H54 (cell line): ENCODE measurements at places on chromosomes 2 and 18.

DNA sequence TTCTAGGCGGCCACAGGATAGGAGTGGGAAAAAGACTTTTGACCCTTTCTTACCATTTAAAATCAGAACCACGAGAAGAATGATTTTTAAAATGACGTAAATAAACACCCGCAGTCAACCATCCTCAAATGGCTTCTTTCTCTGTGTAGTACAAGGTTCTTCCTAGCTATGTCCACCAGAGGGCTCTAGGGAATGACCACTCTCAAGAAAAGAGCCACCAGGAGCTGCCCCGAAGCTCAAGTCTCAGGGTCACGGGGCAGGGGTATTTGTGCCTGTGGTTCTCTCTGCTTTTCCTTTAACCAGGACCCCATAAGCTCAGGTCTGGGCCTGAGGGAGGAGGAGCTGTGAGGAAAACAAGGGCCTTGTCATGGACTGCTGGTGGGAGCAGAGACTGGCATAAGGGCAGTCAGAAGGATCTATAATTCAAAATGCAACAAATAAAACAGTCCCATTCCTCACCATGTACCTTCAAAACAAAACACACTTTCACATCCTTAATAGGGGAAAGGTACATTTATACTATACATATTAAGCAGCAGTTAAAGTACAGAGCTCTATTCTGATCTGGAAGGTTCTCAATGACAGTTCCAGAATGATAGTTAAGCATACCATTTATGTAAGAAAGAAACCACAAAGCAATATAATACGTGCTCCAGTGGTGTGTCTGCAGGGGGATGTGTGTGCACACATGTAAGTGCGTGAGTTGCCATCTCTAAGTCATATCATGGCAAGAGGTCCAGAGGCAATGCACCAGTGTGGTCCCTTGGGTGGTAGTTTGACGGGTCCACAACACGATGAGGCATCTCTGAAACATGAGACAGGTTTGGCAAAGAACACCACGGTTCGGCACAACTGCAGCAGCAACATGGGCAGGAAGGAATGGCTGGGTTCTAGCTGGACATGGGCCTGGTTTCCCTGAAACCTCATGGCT, 18.6 kb downstream of the LYPD1 start:
- peak; percentile 12 for DNase-seq

DNA sequence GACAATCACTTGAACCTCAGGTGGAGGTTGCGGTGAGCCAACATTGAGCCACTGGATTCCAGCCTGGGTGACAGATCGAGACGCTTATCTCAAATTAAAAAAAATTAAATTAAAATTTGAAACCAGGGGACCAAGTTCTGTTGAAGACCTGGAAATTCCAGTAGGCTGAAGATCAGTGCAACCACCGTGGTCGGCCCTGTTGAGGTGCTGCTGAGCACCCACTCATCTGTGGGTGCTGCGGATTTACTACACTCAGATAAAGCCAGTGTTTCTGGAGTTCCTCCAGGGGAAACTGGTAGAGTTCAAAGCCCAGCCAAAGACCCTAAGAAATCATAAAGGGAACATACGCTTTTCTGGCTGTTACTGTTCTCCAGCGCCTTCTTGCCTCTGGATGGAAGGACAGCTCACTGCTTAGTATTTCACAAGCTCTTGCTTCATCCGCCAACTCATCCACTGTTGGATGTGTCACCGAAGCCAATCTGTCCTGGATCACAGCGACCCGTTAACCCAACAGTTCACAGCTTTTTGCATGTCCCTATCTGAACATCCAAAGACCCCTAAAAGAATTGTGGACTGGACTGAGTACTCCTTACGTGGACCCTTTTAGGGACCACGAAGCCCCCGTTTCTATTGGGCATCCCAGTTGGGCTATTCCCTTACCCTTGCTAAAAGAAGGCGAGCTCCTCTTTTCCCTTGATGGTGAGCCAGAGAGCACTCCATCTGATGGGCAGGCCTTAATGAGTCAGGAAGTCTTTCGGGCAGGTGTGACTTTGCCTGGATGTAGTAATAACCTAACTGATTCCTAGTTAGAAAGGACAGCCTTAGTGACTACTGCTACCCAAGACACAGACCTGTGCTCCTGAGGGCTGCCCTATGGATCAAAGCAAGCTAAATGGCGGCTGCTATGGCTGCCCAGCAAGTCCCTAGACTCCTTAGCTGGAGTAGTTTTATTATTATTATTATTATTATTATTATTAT, 6.0 kb upstream of the ALPP start:
- peak; percentile 73 for DNase-seq

DNA sequence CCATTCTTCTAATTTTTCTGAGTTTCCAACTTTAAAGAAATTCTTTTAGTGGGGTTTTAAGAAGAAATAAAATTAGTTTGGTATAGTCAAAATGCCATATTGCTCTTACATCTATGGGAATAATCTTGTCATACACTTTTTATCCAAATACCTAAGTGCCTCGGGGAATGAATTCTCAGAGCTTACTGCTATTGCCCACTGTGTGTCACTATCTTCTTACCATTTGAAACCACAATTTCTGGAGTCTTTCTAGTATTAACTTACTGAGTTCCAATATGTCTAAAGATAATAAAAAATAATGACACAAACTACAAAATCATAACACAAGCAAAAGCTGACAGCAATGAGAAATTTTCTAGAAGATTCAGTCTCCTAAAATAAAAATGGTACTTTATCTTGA, 23.7 kb upstream of the DNAH6 start:
- no peak for DNase-seq

DNA sequence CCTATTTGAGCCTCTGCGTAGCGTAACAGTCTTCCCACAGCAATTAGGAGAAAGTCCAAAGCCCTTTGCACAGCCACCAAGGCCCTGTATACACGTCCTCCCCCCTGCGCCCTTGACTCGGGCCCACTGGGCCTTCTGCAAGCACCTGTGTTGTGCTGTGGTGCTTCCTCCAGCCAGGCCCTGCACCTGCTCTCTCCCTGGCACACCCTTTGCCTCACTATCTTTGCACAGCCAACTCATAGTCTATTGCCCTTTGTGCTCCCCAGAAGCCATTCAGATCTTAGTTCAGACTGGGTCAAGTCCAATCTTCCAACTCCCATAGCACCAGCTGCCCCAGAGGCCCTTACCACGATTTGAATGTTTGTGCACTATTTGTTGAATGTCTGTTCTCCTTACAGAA, 271.6 kb upstream of the MGAT5 start:
- no peak for DNase-seq

DNA sequence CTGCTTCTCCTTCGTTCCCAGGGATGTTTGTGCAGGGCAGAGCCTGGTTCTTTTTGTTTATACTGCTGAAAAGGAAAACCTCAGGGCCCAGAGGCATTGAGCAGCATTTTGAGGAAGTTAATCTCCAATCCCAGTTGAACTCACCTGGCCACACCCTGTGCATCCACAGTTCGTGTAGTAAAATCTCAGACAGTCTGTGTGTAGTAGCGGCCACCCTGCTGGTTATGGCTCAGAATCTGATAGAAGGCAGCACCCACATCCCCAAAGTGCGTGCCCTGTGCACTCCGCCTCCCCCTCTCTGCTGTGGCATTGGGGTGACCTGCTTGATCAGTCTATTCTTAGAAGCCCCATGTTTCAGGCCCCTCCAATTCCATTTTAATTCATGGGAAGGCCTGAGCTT, 10.9 kb downstream of the TRIB2 start:
- no peak for DNase-seq

- no peak for DNase-seq
These were observed 87.6 kb downstream of the SEMA4F start for GRCh38 chr2:74741629-74742028.

GRCh38 chr18:46019936-46020335, 52.1 kb downstream of the PSTPIP2 start:
- no peak for DNase-seq

DNA sequence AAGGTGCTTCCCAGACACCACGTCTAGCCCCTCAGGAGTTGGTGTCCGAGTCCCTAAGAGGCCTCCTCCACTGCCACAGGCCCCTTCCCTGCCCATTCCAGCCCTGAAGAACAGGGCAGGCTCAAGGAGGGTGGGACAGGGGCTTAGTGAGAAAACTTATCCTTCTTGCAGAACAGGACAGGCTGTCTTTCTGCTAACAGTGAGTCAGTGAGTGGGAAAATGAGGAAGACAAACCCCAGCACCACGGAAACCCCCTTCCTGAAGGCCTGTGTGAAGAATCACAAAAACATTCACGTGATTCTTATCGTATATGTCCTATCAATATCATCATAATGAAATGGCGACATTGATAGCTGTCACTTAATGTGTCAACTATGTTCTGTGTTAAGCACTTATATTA, 9.8 kb downstream of the FZD7 start:
- DNase-seq, result no peak

GRCh38 chr18:8947566-8947965, 154.9 kb upstream of the NDUFV2 start:
- no peak for DNase-seq

- DNase-seq, result no peak
These were observed 31.9 kb upstream of the SLC1A4 start for GRCh38 chr2:64957109-64957903.

DNA sequence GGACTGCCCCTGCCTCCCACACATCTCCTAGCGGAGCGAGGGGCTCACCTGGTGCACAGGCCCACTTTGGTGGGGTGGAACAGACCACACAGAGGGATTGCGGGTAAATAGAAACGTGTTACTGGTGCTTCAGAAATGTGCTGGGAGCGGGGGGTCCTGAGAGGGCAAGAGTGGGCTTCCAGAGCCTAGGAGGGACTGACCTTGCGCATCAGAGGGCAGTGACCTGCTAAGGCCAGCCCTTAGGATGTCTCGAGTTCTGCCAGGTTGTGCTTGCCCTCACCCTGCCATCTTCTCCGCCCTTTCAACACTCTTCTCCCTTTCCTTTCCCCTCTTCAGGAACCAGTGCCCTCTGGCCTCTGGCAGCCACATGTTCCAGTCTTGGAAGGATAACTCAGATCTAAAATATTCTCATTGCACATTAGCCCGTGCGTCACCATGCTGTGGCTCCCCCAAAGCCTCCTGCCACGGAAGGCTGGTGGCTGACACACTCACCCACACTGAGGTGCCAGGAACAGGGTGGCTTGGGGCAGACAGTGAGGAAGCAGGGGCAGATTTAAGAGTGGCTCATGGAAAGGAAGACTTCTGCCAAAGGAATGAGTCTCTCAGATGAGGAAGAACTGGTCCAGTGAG, 89.6 kb downstream of the MCFD2 start:
- DNase-seq, result peak; percentile 90

DNA sequence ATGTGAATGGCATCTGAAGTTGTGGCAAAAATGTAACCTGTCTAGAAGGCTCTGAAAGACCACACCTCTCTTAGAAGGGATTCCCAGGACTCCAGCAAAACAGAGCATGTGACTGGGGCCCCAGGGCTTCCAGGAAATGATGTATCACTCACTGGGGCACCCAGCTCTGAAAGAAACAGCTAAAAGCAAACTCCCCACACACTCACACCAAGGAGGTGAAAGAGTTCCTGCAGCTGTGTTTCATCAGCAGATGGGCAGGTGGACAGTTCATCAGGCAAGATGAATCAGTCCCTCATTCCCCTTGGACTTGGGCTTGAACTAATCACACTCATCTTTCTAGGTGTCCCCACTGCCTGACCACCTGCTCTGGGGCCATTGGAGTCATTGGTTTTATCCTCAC, 76.2 kb downstream of the CCBE1 start:
- peak; percentile 12 for DNase-seq

GRCh38 chr18:40360558-40360957, 1594.5 kb upstream of the PIK3C3 start:
- DNase-seq, result no peak

DNA sequence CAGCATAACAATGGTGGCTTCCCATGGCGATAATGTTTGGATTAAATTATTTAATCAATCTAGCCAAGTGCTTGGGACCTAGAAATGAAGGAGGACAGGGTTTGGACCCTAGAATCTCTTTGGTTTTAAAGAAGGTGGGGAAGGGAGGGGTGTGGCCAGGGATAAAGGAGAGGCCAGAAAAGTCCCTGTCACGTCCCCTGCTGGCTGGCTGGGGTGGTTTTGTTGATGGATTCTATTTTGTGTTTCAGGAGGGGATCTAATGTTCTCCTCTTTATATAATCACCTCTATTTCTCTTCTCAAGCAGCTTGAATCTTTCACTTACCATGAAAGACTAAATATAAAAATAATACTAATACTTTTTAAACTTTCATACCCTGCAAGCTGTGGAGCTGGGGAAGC, 52.6 kb upstream of the GALR1 start:
- no peak for DNase-seq

GRCh38 chr2:172372436-172372835, 55.0 kb upstream of the ITGA6 start:
- DNase-seq, result no peak

DNA sequence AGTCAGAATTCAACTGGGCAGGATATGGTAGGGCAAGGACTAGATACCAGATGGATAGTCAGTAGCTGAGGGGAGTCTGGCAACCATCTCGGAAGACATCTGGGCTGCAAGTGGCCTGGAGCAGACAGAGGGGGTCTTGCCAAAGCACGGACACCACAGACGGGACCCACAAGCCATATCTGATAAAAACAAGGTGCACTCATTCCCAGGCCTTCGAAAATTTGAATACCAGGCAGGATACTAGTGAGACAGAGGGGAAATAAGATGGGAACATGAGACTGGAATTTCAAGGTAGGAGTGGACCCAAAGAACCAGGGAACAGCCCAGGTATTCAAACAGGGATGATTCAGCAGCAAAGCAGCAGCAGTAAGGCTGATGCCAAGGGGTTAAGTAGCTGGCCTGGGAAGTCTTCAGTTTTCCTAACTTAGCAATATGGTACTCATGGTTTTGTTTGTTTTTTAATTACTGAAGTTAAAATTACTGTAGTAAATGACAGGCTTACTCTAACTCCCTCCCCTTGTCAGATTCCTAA, 144.9 kb upstream of the NCKAP5 start:
- no peak for DNase-seq

- DNase-seq, result no peak
These were observed 167.9 kb upstream of the HNRNPA3 start for GRCh38 chr2:177044671-177045070.

DNA sequence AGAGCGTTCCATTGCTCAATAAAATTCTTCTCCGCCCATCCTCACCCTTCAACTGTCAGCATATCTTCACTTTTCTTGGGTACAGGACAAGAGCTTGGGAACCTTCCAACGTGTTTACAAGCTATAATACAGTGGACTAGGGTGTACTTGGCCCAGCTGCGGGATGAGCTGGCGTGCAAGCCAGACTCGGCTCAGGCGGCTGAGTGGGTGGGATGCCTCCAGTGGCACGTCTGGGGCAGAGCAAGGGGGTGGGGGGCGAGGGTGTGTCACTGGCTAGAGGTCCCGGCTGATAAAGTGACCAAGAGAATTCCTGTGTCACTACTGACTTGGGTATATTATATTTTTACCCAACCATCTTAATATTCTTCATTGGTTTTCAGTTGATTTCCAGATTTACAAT, 179.7 kb downstream of the EVA1A start:
- no peak for DNase-seq
